GOT3 (cell line): ENCODE measurements at places on chromosomes 1 and 21.

- no peak for DNase-seq
Measured at GRCh38 chr1:150761801-150762200, 3.8 kb downstream of the CTSS start.

DNA sequence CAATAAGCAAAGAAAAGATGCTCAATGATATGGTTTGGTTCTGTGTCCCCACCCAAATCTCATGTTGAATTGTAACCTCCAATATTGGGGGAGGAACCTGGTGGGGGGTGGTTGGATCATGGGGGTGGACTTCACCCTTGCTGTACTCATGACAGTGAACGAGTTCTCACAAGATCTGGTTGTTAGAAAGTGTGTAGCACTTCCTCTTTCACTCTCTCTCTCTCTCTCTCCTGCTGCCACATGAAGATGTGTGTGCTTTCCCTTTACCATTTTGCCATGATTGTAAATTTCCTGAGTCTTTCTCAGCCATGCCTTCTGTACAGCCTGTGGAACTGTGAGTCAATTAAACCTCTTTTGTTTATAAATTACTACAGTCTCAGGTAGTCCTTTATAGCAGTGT is 248.4 kb downstream of the HHIPL2 start:
- DNase-seq = no peak

DNA sequence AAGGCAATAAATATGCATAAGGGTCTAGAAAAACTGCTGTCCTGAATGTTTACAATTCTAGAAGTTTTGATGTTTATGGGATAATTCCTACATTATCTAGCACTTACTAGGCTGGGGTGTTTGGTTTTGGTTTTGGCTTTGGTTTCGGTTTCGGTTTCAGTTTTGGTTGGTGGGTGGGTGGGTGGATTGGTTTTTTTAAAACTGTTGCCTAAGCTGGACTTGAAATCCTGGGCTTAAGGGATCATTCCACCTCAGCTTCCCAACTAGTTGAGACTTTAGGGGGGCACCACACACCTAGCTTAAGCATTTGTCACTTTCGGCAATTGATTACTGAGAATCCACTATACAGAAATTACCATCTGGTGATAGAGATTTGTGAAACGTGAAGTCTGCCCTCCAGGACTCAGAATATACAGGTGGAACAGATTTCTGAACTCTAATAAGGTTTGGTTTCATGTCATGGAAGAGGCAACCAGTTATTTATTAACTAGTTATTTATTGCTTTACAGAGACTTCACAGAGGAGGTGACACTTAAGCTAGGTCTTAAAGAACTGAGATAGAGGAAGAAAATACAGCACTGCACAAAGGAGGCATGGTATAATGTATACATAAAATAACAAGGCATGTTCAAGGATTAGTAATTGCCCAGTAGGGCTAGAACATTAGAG is 69.6 kb downstream of the PIK3R3 start:
- no peak for DNase-seq

DNA sequence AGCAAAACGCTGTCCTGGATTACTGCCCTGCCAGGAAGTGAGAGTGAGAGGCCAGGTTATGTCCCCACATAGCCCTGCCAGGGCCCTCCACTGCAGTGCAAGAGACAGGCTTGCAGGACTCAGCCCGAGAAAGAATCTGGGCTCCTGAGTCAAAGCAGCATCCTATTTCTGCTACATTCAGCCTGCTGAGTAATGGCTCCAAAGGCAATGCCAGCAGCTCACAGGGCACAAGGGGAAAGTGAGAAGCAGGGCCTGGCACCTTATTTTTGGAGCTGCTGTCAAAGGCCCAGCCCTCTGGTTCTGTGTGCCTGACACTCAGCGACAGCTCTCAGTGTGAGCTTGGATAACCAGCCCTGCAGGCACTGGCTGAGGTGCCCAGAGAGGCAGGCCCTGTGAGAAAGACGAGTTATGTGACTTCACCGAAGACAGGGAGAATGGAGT is 83.9 kb downstream of the DTL start:
- no peak for DNase-seq

GRCh38 chr1:48688102-48688760 is 88.5 kb downstream of the BEND5 start:
- no peak for DNase-seq

GRCh38 chr1:219155135-219155534 is 18.5 kb upstream of the LYPLAL1 start:
- DNase-seq = no peak

GRCh38 chr1:98030976-98031375 is 110.1 kb upstream of the DPYD start:
- no peak for DNase-seq

- no peak for DNase-seq
Measured at GRCh38 chr1:25688390-25689119, 72.0 kb downstream of the MAN1C1 start.

GRCh38 chr1:201739492-201740085 is 89.4 kb upstream of the IPO9 start:
- DNase-seq = no peak
